ENCODE measurements at places on chromosomes 1 and 21. TPM values are rescaled to one million over a fixed set of nuclear protein-coding genes. Genes with fewer than 3 reads are reported as not detected.

Gene ACTA1
- 1.7 TPM for total RNA-seq

Gene SPRR1B
- not detected for total RNA-seq

Gene CYP2J2
- total RNA-seq, result 0.47 TPM

Gene ACTN2
- total RNA-seq, result 59.1 TPM

Gene CDA
- total RNA-seq, result not detected

Gene S100A2
- total RNA-seq, result not detected

Gene OXCT2
- total RNA-seq, result 0.47 TPM

Gene GJA8
- not detected for total RNA-seq

Gene ACP6
- total RNA-seq, result 16.5 TPM

Gene ATG4C
- 35.7 TPM for total RNA-seq

Gene GPR25
- total RNA-seq, result not detected

Gene PTCH2
- 1.4 TPM for total RNA-seq

Gene USH2A
- 1.1 TPM for total RNA-seq

Gene YBX1
- total RNA-seq, result 1,163 TPM

Gene AMPD1
- not detected for total RNA-seq

Gene CELA3B
- not detected for total RNA-seq

Gene TMEM52
- 1.1 TPM for total RNA-seq

Gene CHI3L2
- total RNA-seq, result 0.47 TPM

Gene CLDN19
- total RNA-seq, result not detected

Gene IRF6
- 0.31 TPM for total RNA-seq

Gene NTNG1
- total RNA-seq, result 18.6 TPM

Gene TTC39A
- total RNA-seq, result 0.78 TPM

Gene CD164L2
- total RNA-seq, result not detected

Gene FALEC
- total RNA-seq, result 1.1 TPM

Gene GPR61
- total RNA-seq, result 5.3 TPM

Gene PRKAA2
- total RNA-seq, result 35.2 TPM

Gene MNDA
- total RNA-seq, result 4.2 TPM

Gene FAM163A
- total RNA-seq, result under 0.01 TPM

Gene PCAT6
- not detected for total RNA-seq

Gene PTPN22
- total RNA-seq, result 1.2 TPM

Gene C1orf87
- 0.31 TPM for total RNA-seq

Gene H3-3A
- 371 TPM for total RNA-seq

Gene GSTM1
- not detected for total RNA-seq

Gene EXOC8
- total RNA-seq, result 46.2 TPM

Gene SLC25A24
- total RNA-seq, result 49.9 TPM

Gene HOOK1
- total RNA-seq, result 16.8 TPM

Gene COQ8A
- 18.2 TPM for total RNA-seq

Gene RORC
- total RNA-seq, result 0.16 TPM

Gene PPIAL4G
- total RNA-seq, result 0.31 TPM

Gene RNF187
- total RNA-seq, result 61.9 TPM

Gene PRRX1
- total RNA-seq, result 5.5 TPM

Gene TSEN15
- 30.4 TPM for total RNA-seq

Gene ERG
- total RNA-seq, result 1.2 TPM

Gene RNF207
- total RNA-seq, result 8.7 TPM

Gene TDRD5
- total RNA-seq, result 2.7 TPM

Gene F13B
- not detected for total RNA-seq

Gene SPOCD1
- total RNA-seq, result not detected

Gene LCE6A
- total RNA-seq, result not detected

Gene DISC1
- total RNA-seq, result 6.4 TPM

Gene AJAP1
- total RNA-seq, result 7.3 TPM

All from occipital lobe (tissue), 3 donors.